ENCODE measurements at places on chromosomes 3 and 15.

GRCh38 chr3:107264888-107265287 lies 112.4 kb upstream of the CCDC54 start:
- no peak for DNase-seq

- no peak for DNase-seq
Observed at GRCh38 chr3:28835751-28836150, 445.1 kb upstream of the RBMS3 start.

GRCh38 chr3:46400000-46400734 lies 6.7 kb downstream of the CCR5AS start:
- peak; percentile 68 for DNase-seq

DNA sequence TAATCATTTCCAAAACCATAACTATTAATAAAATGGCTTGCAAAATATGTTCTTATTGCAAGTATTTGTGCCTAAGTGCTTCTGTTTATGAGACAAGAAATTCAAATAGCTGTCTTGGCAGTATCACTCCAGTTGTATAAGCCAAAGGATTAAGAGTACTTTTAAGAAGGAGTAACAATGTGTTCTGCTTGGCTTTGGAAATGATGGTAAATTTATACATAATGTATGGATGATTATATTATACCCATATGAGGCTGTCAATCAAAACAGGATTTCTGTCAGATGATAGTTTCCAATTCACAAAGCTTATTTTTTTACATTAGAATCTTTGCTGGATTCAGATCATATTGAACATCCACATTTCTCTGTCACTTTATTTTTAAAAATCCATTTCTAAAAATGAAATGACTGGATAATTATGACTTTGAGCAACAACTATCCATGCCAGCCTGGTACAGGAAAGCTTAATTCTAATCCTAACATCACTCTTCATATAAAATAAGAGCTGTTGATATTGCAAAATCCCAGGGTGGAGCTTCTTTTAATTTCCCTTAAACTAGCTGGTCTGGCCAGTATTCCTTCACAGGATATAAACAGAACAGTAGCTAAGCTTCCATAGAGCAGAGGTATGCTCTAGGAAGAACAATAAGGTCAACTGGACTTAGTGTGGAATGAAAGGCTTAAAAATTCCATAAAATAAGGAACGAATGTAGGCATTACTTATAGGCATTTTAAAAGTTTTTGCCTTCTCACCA lies 30.0 kb upstream of the ZNF280D start:
- DNase-seq, result no peak

DNA sequence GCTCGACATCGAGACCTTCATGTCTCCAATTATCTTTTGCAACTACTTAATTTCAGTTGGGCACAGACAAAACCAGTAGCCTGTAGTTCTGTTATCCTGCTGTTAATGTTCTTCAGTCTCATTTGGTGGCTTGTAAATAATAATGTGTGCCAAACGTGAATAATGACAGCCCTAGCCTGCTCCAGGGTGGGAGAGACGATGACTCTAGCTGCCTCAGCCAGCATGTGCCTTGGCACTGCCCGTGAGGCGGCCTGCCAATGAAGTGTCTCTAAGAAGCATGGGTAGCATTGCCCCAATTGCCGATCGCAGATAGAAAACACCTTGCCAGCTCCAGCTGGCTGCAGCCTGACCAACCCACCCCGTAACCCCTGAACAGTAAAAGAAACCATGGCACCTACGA lies 58.8 kb downstream of the ASB7 start:
- DNase-seq, result no peak

DNA sequence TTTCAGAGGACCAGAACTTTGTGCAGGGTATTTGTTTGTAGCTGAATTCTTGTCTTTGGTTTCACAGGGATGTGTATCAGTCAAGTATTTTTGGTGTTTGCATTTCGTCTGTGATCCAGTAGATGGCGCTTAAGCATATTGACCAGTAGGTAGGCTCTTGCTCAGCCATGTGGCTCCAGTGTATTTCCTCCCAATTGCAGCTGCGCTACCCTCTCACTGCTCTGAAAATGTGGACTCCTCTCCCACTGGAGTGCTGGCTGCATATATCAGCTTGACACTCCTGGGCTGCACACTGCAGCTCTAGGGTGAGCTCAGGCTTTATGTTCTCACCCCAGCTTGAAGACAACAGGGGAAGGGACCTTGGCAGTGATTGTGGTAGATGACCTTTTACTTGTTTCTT lies 1264.3 kb upstream of the ALCAM start:
- DNase-seq, result peak; percentile 58

- no peak for DNase-seq
Observed at GRCh38 chr15:59401824-59402569, 29.3 kb upstream of the MYO1E start.

All from fibroblast of skin of right quadriceps (primary cell).